ENCODE measurements at places on chromosomes 13 and 19. TPM values are rescaled to one million over a fixed set of nuclear protein-coding genes. Genes with fewer than 3 reads are reported as not detected.

Gene LAIR1
- total RNA-seq, result 56.6 TPM

Gene C19orf73
- 1.0 TPM for total RNA-seq

Gene TPGS1
- total RNA-seq, result 22.9 TPM

Gene GYS1
- 55.1 TPM for total RNA-seq

Gene CNN2
- 519 TPM for total RNA-seq

Gene KCNN4
- 71.7 TPM for total RNA-seq

Gene LIM2
- total RNA-seq, result not detected

Gene PBX4
- total RNA-seq, result 55.6 TPM

Gene U2AF1L4
- total RNA-seq, result 36.2 TPM

Gene ARL11
- total RNA-seq, result 0.63 TPM

Gene SIGLEC9
- 1.7 TPM for total RNA-seq

Gene LATS2
- 11.8 TPM for total RNA-seq

Gene MATK
- 15.9 TPM for total RNA-seq

Gene ADPRHL1
- 0.75 TPM for total RNA-seq

Gene THSD8
- total RNA-seq, result 19.2 TPM

Gene WBP4
- total RNA-seq, result 9.3 TPM

Gene ZNF835
- total RNA-seq, result 0.23 TPM

Gene TMIGD2
- 4.0 TPM for total RNA-seq

Gene KLK6
- total RNA-seq, result not detected

Gene PRTN3
- total RNA-seq, result not detected

Gene MYO16
- total RNA-seq, result not detected

Gene CRX
- total RNA-seq, result not detected

Gene CILP2
- total RNA-seq, result not detected

Gene LRRC25
- total RNA-seq, result not detected

Gene PCDH9
- not detected for total RNA-seq

Gene IRGC
- not detected for total RNA-seq

Gene SLITRK6
- not detected for total RNA-seq

Gene MAG
- total RNA-seq, result not detected

Gene FREM2
- total RNA-seq, result not detected

Gene CTU1
- 9.4 TPM for total RNA-seq

Gene CYP4F11
- not detected for total RNA-seq

Gene HCST
- total RNA-seq, result 218 TPM

Gene CCL25
- total RNA-seq, result not detected

Gene KBTBD6
- total RNA-seq, result 5.1 TPM

Gene ZNF358
- 7.5 TPM for total RNA-seq

Gene OVOL3
- not detected for total RNA-seq

Gene ANKRD10
- 127 TPM for total RNA-seq

Gene ARHGAP45
- 419 TPM for total RNA-seq

Gene SRRM5
- 0.45 TPM for total RNA-seq

Gene ZNF564
- 9.4 TPM for total RNA-seq

Gene MLNR
- total RNA-seq, result not detected

Gene LACC1
- 3.2 TPM for total RNA-seq

Gene CD79A
- 0.38 TPM for total RNA-seq

Gene NUMBL
- total RNA-seq, result 5.8 TPM

Gene KRTDAP
- not detected for total RNA-seq

Gene MCEMP1
- not detected for total RNA-seq

Gene CGB3
- not detected for total RNA-seq

Gene LHFPL6
- total RNA-seq, result 1.1 TPM

Gene PLIN5
- total RNA-seq, result not detected

Gene FGF9
- 0.20 TPM for total RNA-seq

Gene LILRA1
- not detected for total RNA-seq

Gene IRF3
- 163 TPM for total RNA-seq

Gene TICAM1
- total RNA-seq, result 25.9 TPM

Gene OR7C1
- not detected for total RNA-seq

Gene TMEM190
- not detected for total RNA-seq

Measured in activated CD4-positive, alpha-beta memory T cell treated with anti-CD3 and anti-CD28 coated beads, Interleukin-2, amount 10 ng/mL, durations not matched to agents 7 days and 5 days (primary cell).